Fibroblast of the conjunctiva (primary cell): ENCODE measurements at places on chromosomes 1 and 21.

- no peak for DNase-seq
Measured at GRCh38 chr1:225343618-225344017, 84.2 kb downstream of the LBR start.

DNA sequence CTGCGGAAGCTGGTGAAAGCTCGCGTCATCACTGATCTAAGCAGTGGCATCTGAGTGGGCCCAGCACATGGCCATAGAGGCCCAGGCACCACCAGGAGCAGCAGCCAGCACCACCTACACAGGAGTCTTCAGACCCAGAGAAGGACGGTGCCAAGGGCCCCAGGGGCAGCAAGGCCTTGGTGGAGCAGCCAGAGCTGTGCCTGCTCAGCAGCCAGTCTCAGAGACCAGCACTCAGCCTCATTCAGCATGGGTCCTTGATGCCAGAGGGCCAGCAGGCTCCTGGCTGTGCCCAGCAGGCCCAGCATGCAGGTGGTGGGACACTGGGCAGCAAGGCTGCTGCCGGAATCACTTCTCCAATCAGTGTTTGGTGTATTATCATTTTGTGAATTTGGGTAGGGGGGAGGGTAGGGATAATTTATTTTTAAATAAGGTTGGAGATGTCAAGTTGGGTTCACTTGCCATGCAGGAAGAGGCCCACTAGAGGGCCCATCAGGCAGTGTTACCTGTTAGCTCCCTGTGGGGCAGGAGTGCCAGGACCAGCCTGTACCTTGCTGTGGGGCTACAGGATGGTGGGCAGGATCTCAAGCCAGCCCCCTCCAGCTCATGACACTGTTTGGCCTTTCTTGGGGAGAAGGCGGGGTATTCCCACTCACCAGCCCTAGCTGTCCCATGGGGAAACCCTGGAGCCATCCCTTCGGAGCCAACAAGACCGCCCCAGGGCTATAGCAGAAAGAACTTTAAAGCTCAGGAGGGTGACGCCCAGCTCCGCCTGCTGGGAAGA is 3.2 kb upstream of the ARTN start:
- DNase-seq, result no peak

- no peak for DNase-seq
Measured at GRCh38 chr1:39640861-39641260, 1.4 kb upstream of the HEYL start.

- DNase-seq, result no peak
Measured at GRCh38 chr1:224438989-224439388, 4.4 kb upstream of the WDR26 start.

GRCh38 chr1:101520302-101520701 is 283.5 kb downstream of the S1PR1 start:
- DNase-seq, result peak; percentile 17

GRCh38 chr1:185528084-185528676 is 206.0 kb upstream of the HMCN1 start:
- DNase-seq, result no peak

GRCh38 chr1:66305927-66306326 is 228.0 kb upstream of the SGIP1 start:
- no peak for DNase-seq

DNA sequence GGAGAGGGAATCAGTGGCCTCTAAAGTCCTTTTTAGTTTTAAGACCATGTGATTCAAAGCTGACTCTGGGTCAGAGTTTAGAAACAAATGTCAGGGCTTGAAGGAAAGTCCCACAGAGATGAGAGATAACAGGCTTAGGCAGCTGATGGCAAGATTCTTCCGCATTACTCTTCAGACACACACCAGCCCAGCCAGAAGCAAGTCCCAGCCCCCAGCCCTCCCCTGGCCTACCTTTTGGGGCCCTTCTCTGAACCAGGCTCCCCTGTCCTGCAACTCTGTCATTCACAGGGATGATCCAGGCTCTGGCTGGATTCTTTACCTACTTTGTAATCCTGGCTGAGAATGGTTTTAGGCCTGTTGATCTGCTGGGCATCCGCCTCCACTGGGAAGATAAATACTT is 13.1 kb upstream of the CASQ1 start:
- no peak for DNase-seq

DNA sequence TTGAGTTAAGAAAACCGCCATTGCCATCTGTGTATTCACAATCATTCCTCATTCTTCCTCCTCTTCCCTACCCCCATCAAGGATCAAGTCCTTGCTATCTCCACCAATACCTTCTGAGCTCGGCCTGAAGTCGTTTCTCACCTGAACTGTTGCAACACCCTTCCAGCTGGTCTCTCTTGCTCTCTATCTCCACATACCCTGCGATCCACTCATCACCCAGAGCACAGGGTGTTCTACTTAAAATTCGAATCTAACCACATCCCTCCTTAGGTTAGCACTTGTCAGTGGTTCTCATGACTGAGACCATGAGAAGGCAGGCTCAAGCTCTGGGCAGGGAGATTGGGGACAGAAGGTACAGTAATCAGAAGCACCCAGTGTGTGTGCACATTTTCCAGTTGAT is 4.6 kb downstream of the IVL start:
- DNase-seq, result no peak

DNA sequence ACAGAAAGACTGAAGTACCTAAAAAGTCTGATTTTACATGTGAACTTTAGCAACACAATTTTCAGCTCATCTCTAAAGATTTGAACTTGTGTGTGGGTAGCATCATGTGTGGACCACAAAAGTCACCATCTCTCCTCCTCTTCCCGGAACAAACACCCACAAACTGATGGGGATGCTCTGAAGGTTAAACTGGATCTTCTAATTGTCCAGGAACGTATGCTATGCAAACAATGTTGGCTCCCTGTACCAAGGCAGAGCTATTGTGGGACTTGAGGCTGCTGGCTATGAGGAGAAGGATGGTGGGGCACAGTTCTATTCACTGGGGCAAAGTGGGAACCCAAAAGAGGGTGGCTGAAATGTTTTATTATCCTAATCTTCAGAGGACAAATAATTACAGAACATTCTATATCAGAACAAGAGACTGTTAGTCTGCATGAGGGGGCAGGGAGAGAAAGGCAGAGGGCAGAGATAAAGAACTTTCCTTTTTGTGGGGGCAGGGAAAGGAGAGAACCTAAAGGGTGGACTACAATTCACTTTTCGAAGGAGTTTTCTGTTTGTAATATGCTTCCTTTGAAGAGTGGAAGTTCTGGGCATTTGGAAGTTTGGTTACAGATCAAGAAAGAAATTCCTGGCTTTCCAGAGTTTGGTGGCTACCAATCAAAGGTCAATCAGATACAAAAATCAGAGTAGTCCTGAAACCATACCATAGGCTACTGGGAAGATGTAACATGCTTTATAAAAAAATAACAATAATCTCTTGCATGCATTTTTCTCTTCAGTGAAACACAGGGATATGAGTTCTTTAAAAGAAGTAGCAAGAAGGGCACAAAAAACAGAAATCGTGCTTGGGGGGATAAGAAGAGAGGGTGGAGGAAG is 62.9 kb downstream of the GADD45A start:
- DNase-seq, result no peak

- no peak for DNase-seq
Measured at GRCh38 chr1:74324684-74325448, 89.7 kb downstream of the TNNI3K start.

DNA sequence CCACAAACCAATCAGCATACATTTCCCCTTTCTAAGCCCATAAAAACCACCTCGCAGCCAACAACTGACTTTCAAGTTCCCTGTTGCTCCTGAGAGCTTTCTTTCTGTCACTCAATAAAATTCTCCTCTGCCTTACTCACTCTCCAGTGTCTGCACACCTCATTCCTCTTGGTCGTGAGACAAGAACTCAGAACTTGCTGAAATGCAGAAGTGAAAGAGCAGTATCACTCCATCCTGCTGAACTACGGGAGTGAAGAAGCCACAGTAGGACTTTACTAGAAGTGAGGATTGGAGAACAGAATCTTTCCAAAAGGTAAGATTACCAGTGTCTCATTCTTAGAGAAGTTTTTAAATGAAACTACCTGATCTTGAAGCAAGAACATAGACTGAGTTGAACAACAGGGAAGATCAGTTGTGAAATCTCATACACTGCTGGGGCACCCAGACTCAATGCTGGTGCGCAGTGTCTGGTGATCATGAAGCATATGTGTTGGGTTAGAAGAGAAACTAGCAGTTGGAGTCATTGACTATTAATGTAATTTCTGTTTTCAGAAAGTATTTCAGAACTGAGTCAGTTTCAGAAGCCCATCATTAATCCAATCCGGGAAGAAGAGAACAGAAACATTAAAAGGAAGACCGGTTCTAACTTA is 726.9 kb upstream of the TMPRSS15 start:
- DNase-seq, result no peak

DNA sequence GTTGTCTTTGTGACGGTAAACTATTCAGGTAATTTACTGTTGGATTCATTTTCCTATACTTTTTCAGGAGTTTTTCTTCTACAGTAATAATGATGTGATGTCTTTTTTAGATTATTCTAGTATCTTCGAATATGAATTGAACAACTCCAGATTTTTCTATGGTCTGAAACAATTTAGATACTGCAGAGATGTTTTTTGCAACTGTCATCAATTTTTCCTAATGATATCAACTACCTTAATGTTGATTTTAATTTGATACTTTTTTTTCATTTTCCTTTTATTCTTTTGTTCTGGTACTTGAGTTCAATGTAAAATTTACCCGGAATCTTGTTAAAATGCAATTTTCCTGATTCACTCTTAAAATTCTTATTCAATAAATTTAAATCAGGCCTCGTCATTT is 110.4 kb downstream of the KCNT2 start:
- DNase-seq, result no peak

- no peak for DNase-seq
Measured at GRCh38 chr1:45589861-45590260, 6.0 kb downstream of the NASP start.

GRCh38 chr1:161421456-161421855 is 53.8 kb upstream of the CFAP126 start:
- DNase-seq, result no peak

DNA sequence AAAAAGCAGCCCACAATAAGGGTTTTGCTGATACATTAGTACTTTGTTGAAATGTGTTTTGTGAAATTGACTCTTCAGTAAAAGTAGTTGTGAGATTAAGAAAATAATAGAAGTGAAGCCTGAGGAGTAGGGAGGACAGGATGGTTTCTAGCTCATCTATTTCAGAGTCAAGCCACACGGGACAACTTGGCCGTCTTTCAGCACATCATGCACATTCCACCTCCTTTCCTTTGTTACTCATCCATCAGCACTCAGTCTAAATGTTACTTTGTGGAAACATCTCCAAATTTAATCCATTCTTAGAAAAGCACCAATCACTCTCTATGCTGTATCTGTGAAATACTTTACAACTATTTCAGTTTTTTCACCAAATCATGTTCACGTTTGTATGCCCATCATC is 223.3 kb downstream of the FGGY start:
- DNase-seq, result no peak

- no peak for DNase-seq
Measured at GRCh38 chr21:34886240-34887104, 162.6 kb downstream of the RUNX1 start.

GRCh38 chr1:198651650-198652400 is 13.0 kb downstream of the PTPRC start:
- no peak for DNase-seq

DNA sequence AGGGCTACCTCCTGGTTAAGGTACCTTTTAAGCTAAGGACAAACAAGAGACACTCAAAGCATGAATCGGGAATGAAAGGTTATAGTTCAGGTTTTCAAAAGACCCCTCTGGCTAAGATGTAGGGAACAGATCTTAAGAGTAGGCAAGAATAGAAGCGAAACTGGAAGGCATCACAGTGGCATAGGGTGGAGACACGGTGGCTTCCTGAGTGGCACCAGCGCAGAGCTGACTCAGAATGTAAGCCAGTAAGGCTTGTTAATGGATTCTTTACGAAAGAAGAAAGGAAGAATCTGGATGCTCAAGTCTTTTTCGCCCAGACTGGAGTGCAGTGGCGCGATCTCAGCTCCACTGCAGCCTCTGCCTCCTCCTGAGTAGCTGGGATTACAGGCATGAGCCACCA is 21.2 kb downstream of the PADI6 start:
- no peak for DNase-seq

DNA sequence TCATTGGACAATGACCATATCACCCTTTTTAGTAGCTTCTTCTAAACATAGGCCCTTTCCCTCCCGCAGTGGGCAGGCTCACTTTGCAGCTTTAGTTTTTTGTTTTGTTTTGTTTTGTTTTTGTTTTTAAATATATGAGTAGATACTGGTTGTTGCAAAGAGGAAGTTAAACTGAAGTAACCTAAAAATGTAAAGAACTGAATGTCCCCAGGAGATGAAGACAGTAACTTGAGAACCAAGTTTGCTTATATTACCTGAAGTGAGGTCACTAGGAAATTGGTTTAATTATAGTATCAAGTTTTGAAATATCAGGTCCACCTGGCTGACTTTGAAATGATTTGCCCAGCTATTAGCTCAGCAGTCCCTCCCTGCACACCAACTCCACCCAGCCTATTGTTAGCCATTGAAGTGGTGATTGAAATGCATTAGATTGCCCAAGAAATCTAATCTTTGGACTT is 18.2 kb downstream of the SMAP2 start:
- DNase-seq, result no peak
